ENCODE measurements at places on chromosomes 2 and 18.

- no peak for DNase-seq
These were observed 42.6 kb upstream of the ROCK2 start for GRCh38 chr2:11387100-11387390.

DNA sequence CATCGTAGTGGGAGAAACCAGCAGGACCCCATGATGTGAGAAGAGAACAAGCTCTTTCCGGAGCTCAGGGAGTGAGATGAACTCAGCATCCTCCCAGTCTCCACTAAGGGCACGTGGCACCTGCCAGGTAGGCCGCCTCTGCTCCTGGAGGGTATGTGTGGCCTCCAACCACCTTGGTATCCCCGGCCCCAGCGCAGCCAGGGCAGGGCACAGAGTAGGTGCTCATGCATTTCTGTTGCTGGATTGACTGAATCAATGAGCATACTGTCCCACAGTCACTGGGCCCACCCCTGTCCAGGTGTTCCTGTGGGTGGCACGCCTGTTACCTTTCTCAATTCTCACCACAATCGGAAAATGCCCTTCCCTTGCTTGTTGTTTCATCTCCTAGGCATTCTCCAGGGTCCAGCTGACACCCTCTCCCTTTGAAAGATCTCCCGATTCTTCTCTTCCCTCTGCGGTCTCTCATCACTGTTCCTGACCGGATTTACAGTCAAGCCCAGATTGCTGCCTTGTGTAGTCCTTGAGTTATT, 138.5 kb upstream of the SMAD2 start:
- DNase-seq = no peak

GRCh38 chr2:74128206-74128605, 19.5 kb downstream of the BOLA3 start:
- no peak for DNase-seq

DNA sequence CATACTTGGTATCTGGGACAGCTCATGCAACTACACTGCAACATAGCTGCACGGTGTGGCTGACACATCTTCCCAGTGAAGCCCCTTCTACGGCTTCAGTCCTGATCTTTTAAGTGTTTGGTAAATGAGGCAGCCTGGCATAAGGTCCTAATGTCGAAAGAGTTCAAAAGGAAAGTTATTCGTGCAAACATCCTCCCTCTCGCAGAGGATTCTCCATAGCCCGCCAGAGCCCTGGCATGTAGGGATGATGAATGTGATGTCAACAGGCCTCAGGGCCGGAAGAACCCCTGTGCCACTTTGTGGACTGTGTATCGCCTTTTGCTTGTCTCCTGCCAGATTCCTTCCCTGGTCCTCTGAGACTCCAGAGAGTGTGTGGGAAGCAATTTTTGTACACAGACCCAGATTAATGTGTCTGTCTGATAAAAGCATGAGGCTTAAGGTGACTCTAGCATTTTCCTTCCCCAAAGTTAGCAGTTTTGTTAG, 88.5 kb downstream of the SOCS6 start:
- DNase-seq = peak; percentile 30

- no peak for DNase-seq
These were observed 136.2 kb downstream of the LAMA3 start for GRCh38 chr18:23825496-23825895.

GRCh38 chr2:158015428-158016076, 86.1 kb upstream of the UPP2 start:
- no peak for DNase-seq

DNA sequence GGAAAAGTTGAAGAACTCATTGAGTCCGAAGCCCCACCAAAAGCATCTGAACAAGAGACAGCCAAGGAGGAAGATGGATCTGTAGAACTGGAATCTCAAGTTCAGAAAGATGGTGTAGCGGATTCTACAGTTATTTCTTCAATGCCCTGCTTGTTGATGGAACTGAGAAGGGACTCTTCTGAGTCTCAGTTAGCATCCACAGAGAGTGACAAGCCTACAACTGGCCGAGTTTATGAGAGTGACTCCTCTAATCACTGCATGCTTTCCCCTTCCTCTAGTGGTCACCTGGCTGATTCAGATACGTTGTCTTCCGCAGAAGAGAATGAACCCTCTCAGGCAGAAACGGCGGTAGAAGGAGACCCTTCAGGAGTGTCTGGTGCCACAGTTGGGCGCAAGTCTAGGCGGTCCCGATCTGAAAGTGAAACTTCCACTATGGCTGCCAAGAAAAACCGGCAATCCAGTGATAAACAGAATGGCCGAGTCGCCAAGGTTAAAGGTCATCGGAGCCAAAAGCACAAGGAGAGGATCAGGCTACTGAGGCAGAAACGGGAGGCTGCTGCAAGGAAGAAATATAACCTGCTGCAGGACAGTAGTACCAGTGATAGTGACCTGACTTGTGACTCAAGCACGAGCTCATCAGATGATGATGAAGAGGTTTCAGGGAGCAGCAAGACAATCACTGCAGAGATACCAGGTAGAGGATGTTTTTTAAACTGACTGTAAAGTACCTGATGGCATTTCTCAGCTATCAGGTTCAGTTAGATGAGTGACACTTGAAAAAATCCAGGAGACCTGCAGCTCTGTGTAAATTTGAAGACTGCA, 111.9 kb downstream of the HAUS1 start:
- DNase-seq = no peak

GRCh38 chr2:165877565-165878550, 75.7 kb downstream of the TTC21B start:
- peak; percentile 61 for DNase-seq

DNA sequence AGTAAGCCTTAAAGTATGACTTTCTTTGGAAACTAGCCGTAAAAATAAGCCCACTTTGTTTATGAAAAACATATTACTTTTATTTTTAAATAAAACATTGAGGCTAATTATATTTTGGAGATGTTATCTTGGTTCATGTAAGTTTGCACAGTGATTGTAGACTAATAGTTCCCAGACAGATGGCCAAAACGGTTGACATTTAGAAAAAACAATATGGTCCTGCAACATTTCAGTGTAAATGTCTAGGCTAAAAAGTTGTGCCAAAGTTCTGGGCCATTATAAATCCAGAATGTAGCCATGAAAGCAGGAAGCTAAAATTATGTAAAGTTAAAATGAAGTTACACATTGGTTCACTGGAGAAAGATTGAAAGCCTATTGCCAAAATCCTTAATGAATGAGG, 43.6 kb downstream of the SLC5A7 start:
- no peak for DNase-seq

DNA sequence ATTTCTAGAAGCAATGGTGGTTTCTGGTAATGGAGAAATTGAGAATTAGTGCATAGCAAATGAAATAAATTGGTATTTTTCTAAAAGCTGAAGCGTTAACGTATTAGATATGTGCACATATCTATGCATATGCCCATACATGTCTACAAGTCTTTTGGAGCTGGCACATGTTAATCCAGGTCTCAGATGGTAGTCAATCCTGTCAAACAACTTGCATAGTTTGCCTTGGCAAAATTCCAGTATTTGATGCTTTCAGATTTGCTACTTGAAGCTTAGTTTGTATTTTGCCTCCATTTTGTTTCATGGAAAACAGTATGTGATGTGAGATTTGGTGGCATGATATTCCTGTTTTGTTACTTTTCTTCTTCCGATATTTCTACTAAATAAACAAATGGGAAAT, 304.6 kb downstream of the PARD3B start:
- DNase-seq = no peak

GRCh38 chr2:161381546-161381945, 34.6 kb upstream of the TBR1 start:
- no peak for DNase-seq

DNA sequence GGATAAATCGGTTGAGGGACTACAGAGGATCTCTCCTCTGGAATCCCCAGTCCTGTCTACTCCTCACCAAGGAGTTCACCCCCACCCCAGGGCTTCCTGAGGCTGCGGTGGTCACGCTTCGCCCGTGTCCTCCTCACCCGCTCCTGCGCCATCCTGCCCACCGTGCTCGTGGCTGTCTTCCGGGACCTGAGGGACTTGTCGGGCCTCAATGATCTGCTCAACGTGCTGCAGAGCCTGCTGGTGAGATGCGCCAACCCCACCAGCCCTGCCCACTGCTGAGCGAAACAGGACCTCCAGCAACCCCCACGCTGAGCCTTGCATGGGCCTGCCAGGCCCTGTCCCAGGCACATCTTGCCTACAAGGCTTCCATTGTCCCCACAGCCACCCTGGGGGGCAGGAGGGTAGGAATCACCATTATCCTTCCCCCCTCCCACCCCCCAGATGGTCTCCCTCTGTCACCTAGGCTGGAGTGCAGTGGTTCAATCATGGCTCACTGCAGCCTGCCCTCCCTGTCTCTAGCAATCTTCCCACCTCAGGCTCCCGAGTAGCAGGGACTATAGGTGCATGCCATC, 6.7 kb upstream of the CTDSP1 start:
- no peak for DNase-seq

- peak; percentile 66 for DNase-seq
These were observed 528.4 kb upstream of the SYT4 start for GRCh38 chr18:43805646-43806194.

- no peak for DNase-seq
These were observed 51.4 kb upstream of the SPRED2 start for GRCh38 chr2:65483763-65484162.

DNA sequence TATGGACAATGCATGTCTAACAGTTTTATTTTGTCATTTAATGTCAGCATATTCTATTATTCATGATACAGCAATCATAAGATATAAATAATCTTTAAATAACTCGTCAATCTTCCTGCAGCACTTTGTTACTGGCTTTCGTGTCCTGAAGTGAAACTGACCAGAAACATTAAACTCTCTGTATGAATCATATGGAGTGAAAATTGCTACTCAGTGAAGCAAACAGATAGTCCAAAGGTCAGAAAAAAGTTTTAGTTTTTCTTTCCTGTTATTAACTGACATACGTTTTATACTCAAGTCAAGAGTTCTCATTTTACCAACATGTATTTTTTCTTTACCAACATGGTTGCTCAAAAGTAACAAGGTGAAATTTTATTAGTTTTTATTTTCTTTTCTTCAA, 106.8 kb upstream of the GALNT5 start:
- DNase-seq = peak; percentile 71

- no peak for DNase-seq
These were observed 41.7 kb downstream of the SH3BP4 start for GRCh38 chr2:234993541-234993981.

GRCh38 chr2:147430408-147430807, 414.4 kb upstream of the ACVR2A start:
- no peak for DNase-seq

- peak; percentile 21 for DNase-seq
These were observed 63.2 kb downstream of the GNAL start for GRCh38 chr18:11752116-11752911.

All from fibroblast of lung (primary cell).